Esophagus squamous epithelium (tissue), 5 donors: ENCODE measurements at places on chromosomes 3 and 15.

DNA sequence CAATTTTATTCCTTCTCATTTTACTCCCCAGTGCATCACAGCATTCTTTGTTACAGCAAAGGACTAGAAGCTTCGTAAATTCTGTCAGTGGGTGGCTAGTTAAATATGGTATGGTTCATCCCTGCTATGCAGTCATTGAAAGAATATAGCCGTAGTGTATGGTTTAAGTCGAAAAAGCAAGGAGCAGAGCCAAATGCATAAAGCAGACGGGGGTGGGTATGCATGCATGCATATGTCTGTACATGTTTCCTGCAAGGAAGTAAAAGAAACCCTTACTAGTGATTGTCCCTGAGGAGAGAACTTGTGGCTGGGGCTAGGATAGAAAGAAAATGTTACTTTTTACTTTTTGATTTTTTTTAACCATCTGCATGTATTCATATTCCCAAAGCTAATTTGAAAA is 19.9 kb downstream of the RBP2 start:
- no peaks in the 10 kb centered on the region for H3K4me1 ChIP-seq
- no peak overlapping the region for H3K27ac ChIP-seq
- H3K27me3 ChIP-seq, result no peaks in the 10 kb centered on the region
- no peaks in the 10 kb centered on the region for H3K36me3 ChIP-seq

GRCh38 chr3:48565591-48566400 is 2.2 kb upstream of the UCN2 start:
- no peaks in the 10 kb centered on the region for H3K27me3 ChIP-seq
- H3K4me3 ChIP-seq, result no peak overlapping the region
- H3K4me1 ChIP-seq, result peaks cover 5% of the 10 kb centered on the region
- no peak overlapping the region for H3K27ac ChIP-seq
- H3K36me3 ChIP-seq, result peaks cover 54% of the 10 kb centered on the region

DNA sequence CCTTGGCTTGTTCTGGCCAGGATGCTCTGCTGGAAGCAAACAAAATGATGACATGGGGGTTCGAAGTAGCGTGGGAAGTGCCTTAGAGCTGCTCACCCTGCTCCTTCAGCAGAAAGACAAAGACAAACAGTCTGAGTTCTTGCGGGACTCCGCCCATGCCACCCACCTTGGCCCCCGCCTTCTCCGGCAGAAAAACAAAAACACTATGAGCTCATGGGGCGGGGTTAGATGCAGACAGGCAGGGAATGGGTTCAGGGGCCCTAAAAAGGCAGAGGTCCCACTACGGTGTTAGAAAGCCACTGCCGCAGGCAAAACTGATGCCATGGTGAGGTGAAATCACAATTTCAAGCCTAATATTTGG is 9.7 kb upstream of the NCKIPSD start:
- H3K27me3 ChIP-seq, result no peaks in the 10 kb centered on the region
- H3K4me1 ChIP-seq, result peaks cover 51% of the 10 kb centered on the region
- DNase-seq, result no peak
- H3K4me3 ChIP-seq, result peak overlapping the region; percentile 58
- peak overlapping the region; percentile 81 for H3K27ac ChIP-seq

GRCh38 chr15:40846841-40847222 is 3.0 kb downstream of the SPINT1 start:
- H3K27me3 ChIP-seq, result peaks cover 34% of the 10 kb centered on the region
- H3K36me3 ChIP-seq, result no peaks in the 10 kb centered on the region
- peaks cover 66% of the 10 kb centered on the region for H3K4me1 ChIP-seq
- DNase-seq, result no peak
- H3K27ac ChIP-seq, result peak overlapping the region; percentile 80

DNA sequence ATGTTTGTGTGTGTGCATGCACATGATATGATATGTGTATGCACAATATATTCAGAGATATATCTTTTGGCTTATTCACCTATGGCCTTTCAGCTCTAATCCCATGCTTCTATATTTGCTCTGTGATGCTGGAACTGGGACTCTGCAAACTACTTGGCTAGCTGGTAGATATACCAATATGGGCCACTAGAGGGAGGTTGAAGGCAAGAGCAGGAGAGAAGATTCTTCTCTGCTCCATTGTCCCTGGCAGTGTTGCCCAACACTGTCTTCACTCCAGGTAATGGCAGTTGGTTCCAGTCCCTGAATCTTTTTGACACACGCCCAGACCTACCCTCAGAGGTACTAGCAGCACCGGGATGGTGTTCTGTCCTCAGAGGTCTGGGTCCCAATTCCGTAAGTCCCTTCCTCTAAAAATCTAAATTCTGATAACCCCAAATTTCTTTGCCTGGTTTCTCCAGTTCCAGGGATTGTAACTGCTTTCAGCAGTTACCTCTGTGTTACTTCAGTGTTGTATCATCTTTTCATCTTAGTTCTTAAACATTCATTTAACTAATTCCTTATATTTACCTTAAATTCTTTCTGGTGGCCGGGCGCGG is 44.7 kb downstream of the GTPBP8 start:
- H3K36me3 ChIP-seq, result no peaks in the 10 kb centered on the region
- no peak overlapping the region for H3K4me3 ChIP-seq
- H3K27me3 ChIP-seq, result no peaks in the 10 kb centered on the region
- DNase-seq, result no peak
- H3K4me1 ChIP-seq, result no peaks in the 10 kb centered on the region

DNA sequence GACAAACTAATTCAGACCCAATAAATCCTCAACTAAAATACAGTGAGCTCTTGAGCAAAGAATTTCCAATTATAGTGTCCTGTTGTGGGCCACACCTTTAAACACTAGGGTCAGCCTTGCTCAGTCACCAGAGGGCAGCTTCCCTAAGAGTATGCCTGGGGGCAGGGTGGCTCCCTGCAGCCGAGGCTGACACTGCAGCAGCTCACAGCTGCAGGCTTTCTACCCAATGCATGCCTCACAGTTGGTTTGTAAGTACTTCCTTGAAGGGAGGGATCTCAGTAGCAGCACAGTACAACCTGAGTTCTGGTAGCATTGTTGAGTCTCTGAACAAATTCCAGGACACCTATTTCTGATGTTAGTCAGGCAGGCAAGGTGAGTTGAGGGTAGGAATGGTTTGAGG is 335.6 kb downstream of the TUSC7 start:
- no peaks in the 10 kb centered on the region for H3K27me3 ChIP-seq
- DNase-seq, result no peak
- no peak overlapping the region for H3K27ac ChIP-seq
- no peaks in the 10 kb centered on the region for H3K36me3 ChIP-seq

- peaks cover 12% of the 10 kb centered on the region for H3K4me1 ChIP-seq
- H3K27me3 ChIP-seq, result no peaks in the 10 kb centered on the region
- no peaks in the 10 kb centered on the region for H3K36me3 ChIP-seq
- peak overlapping the region; percentile 59 for H3K27ac ChIP-seq
- H3K4me3 ChIP-seq, result no peak overlapping the region
- DNase-seq, result no peak
These were observed 73.3 kb upstream of the UBE2E2 start for GRCh38 chr3:23129817-23130216.

- no peak for DNase-seq
- no peaks in the 10 kb centered on the region for H3K27me3 ChIP-seq
- no peak overlapping the region for H3K4me3 ChIP-seq
- no peak overlapping the region for H3K27ac ChIP-seq
These were observed 73.8 kb downstream of the FHIT start for GRCh38 chr3:61177450-61177849.

DNA sequence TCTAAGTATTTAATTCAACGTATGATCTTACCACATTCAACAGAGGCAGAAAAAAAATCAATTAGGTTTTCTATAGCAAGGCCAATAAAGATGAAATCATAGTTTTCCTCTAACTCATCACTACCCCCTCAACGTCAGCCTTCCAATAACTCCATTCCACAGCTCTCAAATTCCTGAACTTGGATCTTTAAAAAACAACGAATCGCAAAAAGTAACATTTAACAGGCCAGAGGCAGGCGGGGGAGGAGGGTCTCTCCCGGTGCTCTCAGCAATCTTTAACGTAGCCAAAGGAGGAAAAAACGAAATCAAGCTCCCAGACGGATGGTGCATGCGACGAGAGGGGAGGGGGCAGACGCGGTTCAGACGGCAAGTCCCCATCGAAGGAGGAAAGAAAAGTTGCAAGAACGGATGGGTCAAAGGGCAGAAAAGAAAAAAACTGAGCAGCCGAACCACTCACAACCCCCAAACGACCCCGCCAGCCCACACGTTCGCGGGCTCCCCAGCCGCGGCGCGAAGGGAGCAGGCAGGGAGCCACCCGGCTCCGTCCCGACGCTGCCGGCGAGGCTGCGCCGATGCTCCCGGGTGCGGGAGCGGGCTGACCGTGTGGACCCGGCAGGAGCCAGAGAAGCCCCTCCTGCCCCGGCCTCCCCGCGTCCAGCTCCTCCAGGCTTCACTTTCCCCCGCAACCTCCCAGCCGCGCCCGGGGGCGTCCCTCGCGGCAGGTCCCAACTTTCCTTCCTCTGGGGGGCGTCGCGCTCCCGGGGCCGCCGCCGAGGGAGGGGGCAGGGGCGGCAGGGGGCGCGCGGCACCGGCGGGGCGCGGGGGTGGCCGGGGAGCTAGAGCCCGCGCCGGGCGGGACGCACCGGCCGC is 703 bp downstream of the PEAK1 start:
- H3K4me1 ChIP-seq, result peaks cover 9% of the 10 kb centered on the region
- no peak for DNase-seq
- peak overlapping the region; percentile 92 for H3K27ac ChIP-seq
- peak overlapping the region; percentile 91 for H3K4me3 ChIP-seq
- no peaks in the 10 kb centered on the region for H3K27me3 ChIP-seq

DNA sequence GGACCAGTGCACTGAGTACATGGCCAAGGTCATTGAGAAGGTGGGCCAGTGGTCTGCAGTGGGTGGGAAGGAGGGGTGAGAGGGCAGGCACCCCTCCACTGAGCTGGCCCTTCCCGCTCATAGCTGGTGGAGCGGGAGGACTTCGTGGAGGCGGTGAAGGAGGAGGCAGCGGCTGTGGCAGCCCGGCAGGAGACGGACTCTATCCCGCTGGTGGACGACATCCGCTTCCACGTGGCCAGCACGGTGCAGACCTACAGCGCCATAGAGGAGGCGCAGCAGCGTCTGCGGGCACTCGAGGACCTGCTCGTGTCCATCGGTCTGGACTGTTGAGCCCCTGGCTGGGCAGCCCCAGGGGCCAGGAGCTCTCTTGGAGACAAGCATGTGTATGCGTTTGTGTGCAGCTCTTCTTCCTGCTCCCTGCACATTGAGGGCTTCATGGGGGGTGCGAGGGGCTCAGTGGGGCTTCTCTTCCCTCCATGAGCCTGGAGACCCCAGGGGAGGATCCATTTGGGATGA is 7.5 kb downstream of the ABTB1 start:
- no peak for DNase-seq
- H3K27ac ChIP-seq, result no peak overlapping the region
- no peaks in the 10 kb centered on the region for H3K36me3 ChIP-seq
- H3K4me3 ChIP-seq, result no peak overlapping the region
